ENCODE measurements at places on chromosomes 13 and 19.

DNA sequence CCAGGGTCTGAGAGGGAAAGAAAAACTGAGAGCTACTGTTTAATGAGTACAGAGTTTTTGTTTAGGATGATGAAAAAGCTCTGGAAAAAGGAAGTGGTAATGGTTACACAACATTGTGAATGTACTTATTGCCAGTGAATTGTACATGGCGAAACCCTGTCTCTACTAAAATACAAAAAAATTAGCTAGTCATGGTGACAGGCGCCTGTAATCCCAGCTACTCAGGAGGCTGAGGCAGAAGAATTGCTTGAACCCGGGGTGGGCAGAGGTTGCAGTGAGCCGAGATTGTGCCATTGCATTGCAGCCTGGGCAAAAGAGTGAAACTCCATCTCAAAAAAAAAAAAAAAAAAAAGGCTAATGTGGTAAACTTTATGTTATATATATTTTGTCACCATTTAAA is 96.3 kb downstream of the VWA8 start:
- DNase-seq = no peak

DNA sequence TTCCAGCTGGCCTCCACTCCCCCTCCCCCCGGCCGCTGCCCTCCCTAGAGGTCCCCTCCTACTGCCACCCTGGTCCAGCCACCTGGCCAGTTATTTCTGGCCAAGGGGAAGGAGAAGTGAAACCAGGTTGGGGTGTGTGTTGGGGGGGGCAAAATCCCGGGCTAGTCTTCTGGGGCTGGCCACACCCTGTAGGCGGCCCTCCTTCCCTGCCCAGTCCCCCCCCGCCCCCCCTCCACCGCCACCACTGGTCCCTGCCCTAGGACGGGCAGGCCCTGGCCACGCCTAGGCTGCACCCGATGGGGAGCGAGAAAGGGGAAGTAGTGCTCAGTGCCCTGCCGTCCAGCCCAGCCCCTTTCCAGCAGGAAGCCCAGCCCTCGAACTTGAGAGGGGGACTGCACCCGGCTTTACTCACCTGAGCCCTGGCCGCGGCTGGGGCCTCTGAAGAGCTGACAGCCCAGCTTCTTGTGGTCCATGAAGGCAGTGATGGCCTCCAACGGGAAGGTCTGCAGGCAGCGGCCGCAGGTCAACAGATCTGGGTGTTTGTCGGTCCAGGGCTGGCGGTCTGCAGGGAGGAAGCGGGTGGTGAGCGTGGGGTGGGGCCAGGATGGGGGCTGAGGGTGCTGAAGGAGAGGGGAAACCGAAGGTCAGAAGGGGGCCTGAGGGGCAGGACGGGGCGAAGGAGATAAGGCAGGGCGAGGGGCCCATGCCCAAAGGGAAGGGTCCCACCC is 813 bp downstream of the ZNF296 start:
- no peak for DNase-seq

DNA sequence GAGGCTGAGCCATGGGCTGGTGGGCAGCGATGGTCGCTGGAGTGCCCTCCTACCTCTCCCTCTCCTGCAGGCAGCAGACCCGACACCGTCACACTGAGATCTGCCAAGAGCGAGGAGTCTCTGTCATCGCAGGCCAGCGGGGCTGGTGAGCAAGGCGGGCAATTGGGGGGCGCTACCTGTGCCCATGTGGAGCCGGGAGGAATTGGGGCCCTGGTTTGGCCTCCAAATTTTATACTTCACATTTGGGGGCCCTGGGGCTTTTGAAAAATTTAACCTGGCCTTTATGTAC is 9.9 kb downstream of the ARHGAP33 start:
- DNase-seq = no peak

- DNase-seq = no peak
These were observed 3.8 kb downstream of the ZAR1L start for GRCh38 chr13:32311188-32311897.

DNA sequence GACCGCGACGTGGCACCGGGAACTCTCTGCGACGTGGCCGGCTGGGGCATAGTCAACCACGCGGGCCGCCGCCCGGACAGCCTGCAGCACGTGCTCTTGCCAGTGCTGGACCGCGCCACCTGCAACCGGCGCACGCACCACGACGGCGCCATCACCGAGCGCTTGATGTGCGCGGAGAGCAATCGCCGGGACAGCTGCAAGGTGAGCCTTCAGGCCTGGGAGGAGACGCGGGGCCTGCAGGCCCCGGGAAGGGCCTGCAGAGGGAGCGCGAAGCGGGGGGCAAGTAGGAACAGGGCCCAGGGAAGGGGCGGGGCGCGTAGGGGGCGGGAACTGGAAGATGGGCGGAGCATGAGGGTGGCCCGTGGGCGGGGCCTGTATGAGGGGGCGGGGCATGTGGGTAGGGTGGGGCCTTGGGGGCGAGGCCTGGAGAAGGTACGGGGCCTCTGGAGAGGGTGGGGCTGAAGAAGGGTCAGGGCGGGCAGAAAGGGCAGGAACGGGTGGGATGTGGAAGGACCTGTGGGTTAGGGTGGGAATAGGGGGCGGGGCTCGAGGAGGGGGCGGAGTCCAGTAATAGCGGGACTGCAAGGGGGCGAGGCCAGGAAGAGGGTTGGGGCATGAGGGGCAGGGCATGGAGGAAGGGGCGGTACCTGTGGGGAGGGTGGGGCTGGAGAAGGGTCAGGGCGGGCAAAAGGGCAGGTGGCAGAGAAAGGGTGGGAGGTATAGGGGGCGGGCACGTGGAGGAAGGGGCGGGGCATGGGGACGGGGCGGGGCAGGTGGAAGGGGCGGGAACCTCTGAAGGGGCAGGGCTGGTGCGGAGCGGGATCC is 2.5 kb downstream of the CFD start:
- DNase-seq = no peak

GRCh38 chr13:106362707-106363106 is 172.8 kb downstream of the EFNB2 start:
- no peak for DNase-seq
